ENCODE measurements at places on chromosomes 5 and 9.

DNA sequence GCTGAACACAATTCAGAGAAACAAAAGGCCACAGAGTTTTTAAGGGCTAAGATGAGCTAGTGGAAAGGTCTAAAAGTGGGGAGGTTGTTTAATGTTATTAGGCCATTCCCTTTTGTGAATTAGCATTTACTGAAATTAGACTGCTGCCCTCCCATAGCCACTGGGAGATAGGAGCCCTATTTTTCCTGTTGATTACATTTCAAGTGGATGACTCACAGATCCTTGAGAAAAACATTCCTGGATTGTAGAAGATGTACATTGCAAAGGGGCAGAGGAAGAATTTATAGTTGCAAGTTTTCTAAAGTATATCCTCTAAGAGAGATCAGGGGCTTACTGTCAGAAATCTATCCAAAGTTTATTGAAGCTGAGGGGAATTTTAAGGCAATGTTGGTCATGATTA is 367.1 kb upstream of the IZUMO3 start:
- DNase-seq = no peak

- DNase-seq = no peak
Observed at GRCh38 chr5:175681968-175682340, 24.1 kb downstream of the HRH2 start.

GRCh38 chr5:6692906-6693305 is 20.3 kb upstream of the TENT4A start:
- DNase-seq = no peak

GRCh38 chr9:134320868-134321471 is 5.3 kb upstream of the RXRA start:
- DNase-seq = no peak

- no peak for DNase-seq
Observed at GRCh38 chr5:168302785-168303184, 11.3 kb downstream of the WWC1 start.

GRCh38 chr5:38551030-38552017 is 5.1 kb downstream of the LIFR start:
- peak; percentile 20 for DNase-seq

GRCh38 chr5:125484272-125484741 is 737.9 kb upstream of the ZNF608 start:
- DNase-seq = no peak

- DNase-seq = no peak
Observed at GRCh38 chr9:2029666-2030170, 14.6 kb downstream of the SMARCA2 start.

GRCh38 chr9:78238046-78239038 is 2.5 kb downstream of the CEP78 start:
- DNase-seq = no peak

DNA sequence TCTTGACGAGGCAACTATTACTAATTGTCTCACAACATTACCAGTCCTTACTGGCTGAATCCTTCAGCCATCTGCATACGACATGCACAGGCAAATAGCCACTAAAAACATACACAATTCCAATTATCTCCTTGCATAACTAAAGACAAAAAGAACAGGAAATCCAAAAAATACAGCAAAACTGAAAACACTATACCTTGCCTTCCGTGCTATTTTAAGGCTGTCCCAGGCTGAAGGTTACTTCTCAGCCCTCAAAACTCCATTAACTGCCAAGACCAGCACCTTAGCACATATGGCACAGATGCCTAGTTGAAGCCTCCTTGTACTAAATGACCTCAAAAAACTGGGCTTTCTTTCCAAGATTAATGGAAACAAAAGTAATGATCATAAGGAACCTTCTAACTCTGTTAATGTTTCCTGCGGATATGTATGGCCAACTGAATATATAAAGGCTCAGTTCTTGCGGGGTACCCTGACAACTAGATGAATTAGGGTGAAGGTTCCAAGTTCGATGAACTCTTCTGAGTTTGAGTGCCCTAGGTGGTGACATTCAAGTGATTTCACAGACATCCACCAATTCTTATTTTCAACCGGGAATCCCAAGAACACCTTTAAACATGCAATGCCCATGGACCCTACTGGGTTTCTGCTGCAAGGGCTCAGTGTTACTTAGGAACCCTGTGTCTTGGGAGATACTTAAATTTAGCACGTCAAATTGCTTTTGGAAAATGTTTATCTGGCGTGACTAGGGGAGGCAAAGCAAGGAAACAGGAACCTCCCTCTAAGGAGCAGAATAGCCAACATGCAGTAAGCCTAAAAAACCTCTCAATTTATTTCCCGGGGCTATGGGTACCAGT is 455.3 kb downstream of the RAB3C start:
- no peak for DNase-seq

Data from GM10248 (cell line).